ENCODE measurements at places on chromosomes 16 and 17.
A peak's percentile ranks its signal among the peaks of the same experiment; 100 is the strongest.

- no peak for DNase-seq
Measured at GRCh38 chr16:72815348-72816318, 232.3 kb downstream of the ZFHX3 start.

DNA sequence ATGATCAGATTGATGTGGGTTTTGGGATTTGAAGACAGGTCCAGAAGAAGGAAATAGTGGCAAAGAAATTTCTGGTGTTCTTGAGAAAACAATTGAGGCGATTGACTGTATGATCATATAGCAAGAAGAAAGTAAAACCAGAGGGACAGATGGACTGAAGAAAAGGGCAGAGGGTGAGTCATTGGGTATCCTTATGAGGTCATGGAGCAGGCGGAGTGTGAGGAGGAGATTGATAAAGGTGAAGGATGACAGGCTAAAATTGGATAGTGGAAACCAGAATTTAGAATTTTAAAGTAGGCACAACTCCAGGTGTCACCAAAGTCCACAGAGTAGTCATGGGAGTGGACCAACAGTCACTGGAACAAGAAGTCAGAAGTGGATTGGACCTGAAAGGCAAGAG, 1.4 kb upstream of the KRT28 start:
- no peak for DNase-seq

DNA sequence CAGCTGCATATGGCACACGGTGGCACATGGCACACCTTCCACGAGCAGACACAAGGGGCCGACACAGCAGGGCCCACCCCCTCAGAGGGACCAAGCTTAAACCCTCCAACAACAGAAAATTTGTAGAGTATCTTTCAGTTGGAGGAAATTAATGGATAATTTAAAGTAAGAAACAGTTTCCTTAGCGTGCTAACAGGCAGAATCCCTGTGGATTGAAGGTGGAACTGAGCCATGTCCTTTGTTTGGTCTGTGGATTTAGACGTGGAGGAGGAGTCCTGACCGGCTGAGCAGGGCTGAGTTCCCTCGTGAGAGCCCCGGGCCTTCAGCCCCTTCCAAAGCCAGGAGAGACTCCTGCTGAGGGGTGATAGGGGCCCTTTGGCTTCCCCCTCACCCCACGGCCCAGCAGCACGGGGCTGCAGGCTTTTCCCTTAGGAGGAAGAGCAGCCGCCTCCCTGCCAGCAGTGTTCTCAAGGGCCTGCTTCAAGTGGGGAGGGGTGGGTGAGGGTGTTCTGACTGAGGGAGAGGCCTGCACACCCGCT, 1.4 kb upstream of the CYB561 start:
- DNase-seq, result no peak

DNA sequence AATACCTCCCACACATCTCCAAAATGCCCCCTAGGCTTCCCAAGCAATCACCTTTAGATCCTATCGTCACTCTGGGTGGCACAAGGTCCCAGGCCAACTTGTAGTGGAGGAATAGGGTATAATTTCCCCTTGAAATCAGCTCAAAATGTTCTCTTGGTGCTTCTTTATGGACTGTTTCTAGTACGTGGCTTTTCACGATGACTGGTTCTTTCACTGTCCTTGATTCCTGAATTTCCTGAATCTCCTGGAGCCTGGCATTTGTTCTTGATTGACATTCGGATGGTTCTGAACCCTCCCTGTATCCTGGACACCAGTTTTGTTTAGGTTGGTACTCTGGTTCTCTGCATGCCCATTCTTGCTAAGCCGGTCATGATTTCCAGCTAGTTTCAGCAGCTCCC, 6.9 kb upstream of the VPS53 start:
- DNase-seq, result no peak

GRCh38 chr16:85390511-85391174, 222.5 kb upstream of the GSE1 start:
- DNase-seq, result peak; percentile 94

DNA sequence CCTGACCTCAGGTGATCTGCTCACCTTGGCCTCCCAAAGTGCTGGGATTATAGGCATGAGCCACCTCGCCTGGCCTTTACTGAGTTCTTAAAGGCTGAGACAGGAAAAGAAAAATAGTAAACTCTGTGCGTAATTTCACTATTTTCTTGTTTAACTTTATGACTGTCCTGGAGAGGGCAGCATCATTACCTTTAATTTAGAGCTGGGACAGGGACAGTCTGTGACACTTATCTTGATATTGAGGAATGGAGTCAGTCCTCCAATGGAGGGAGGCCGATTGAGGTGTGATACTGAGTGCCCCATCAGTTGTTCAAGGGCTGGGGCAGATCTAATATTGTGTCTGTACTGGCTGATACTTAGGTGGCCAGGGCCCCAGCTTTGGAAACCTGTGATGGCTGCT, 21.5 kb upstream of the SPN start:
- DNase-seq, result no peak

GRCh38 chr17:76873856-76874255, 5.7 kb downstream of the MGAT5B start:
- DNase-seq, result no peak

GRCh38 chr17:72952220-72952619, 140.3 kb downstream of the SLC39A11 start:
- no peak for DNase-seq

GRCh38 chr16:86700046-86700945, 121.9 kb downstream of the FOXL1 start:
- peak; percentile 32 for DNase-seq

DNA sequence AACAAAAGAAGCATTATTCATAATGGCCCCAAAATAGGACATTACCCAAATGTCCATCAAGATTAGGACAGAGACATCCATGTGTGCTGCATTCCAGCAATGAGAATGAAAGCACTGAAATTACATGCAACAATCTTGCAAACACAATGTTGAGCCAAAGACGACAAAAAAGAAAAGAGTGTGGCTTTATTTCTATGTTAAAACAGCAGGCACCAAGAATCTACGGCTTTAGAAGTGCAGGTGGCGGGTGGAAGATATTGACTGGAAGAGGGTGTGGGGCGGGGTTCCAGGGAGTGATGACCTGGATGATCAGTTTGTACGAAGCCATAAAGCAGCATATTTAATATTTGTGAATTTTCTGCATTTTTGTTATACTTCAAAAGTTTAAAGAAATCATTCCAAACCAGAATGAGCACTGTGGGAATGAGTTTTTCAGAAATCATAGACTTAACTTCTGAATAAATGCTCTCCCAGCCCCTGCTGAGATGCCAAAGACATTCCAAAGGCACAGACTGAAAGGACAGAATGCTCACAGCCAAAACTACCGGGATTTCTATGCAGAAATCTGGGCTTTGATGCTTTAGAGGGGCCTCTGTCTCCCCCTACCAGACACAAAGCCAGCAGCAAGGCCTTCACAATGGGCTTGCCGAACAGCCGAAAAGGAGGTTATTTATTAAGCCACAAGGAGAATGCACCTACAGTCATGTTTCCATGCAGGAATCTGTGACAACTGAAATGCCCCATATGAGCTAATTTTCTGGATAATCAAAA, 361.6 kb downstream of the GRIN2A start:
- no peak for DNase-seq

GRCh38 chr16:56120447-56121155, 70.7 kb upstream of the GNAO1 start:
- DNase-seq, result no peak

- no peak for DNase-seq
Measured at GRCh38 chr17:45869676-45870341, 24.5 kb upstream of the MAPT start.

DNA sequence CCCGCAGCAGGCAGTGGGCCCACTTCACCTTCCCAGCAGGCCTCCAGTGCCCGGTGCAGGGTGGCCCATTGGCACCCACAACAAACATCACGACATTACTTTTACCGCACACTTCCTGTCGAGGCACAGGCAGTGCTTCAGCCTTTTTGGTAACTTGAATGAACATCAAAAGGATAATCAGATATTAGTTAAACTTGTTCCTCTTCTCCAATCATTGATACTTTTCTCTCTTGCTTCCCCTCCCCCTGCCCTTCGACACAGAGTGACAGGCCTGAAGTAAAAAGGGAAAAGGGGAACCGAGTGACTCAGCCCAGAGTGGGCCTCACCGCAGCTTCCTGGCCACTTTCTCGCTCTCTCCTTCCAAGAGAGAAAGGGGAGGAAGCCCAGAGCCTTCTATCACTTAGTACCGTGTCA, 507.0 kb downstream of the MAF start:
- no peak for DNase-seq

DNA sequence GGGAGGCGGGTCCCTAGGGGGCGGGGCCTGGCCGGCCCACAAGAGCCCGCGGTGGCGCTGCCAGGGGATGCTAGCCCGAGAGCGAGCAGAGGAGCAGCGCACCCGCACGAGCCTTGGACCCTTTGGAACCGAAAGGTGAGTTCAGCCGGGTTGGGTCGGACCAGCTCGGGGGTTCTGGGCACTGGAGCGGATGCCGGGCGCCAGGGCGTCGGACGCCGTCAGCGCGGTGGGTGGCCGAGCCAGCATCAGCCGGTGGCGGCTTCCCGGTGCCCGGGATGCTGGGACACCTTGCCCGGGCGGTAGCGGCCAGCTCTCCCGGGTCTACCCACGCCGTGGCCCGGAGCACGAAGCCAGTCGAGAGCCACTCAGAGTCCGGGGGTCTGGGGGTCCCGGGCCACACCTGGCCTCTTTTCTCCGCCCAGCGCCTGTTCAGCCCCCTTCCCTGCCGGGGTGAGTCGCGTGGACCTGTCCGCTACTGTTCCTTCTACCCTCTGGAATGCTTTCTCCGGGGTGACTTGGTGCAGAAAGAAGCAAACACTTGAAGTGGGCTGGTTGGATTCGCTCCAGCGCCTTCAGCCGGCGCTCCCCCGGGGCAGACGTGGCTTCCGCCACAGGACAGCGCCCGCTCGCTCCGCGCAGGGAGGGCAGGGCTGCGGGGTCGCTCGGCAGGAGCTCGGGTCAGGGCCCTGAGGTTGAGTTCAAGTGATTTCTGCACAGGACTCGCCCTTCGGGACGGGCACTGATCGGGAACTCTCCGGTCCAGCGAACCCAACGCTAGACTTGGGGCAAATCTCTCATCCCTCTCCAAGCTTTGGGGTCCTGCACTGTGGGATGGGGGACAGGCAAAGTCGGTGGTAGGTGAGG, at the start of gene SCNN1G:
TSS of gene SCNN1G (plus strand) at position 67 of the 864 bp plus-strand sequence. CDS start 3,527 bp downstream, outside the sequence.
- peak; percentile 26 for DNase-seq

DNA sequence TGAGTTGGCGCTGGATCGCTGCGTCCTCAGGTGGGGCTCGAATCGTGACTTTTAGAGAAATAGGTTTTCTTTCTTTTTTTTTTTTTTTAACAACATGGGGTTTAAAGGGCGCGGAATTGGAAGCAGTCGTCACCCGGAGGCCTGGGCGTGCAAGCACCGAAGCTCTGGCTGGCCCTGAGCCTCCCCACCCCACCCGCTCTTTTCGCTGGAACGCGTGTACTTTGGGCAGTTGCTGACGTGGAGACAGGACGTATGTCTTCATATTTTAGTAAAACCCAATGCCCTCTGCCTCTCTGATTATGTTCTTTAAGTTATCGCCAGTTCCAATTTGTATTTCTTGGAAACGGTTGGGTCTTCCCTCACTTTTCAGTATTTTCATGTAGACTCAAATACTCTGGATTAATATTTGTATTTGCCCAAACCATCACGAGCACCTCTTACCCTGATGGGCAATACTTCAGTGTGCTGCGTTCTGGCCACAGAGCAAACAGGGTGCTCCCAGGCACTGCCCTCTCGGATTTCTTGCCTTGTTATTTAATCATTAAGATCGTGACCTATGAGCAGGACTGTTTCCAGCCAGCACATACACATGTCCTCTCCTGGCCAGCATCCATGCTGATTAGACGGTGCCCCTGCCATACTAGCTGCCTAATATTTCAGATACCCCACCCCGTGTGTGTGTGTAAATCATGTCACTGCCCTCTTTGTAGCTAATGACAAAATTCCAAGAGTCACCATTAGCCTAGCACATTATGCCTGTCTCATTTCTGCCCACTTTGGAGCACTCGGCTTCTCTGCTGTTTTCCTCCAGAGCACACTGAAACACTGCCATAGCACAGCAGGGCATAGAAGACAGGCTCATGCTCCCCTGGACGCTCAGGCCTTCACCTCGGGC, 805 bp upstream of the C16orf95 start:
- peak; percentile 79 for DNase-seq

- no peak for DNase-seq
Measured at GRCh38 chr17:39627712-39628516, 1.2 kb downstream of the PPP1R1B start.

DNA sequence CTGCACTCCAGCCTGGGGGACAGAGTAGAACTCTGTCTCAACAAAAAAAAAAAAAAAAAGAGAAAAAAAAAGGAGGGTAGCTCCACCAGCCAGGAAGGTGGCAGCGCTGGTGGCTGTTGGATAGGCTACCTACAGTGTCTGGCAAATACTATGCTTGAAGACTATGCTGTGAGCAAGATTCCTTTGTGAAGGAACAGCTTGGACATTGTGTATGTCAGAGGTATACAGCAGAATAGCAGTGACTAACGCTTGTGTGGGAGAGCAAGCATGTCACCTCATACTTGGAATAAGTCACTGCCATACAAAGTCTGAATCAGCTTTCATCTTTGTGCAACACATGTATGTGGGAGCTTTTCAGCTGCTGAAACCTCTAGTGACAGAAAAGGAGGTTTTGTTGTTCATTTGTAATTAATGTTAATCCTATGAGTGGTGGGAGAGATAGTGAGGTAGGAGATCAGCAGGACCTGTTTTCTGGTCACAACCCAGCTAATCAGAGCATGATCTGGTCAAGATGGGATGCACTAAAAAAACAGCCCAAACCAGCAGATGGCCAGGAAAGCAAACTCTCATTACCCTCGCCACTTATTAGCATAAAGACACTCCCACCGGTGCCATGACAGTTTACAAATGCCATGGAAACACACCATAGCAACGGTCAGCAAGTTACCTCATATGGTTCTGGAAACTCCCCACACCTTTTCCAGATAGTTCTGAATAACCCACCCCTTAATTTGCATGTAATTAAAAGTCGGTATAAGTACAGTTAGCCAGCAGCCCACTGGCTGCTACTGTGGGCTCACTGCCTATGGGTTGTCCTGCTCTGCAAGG, 6.8 kb upstream of the ITGAD start:
- peak; percentile 60 for DNase-seq

DNA sequence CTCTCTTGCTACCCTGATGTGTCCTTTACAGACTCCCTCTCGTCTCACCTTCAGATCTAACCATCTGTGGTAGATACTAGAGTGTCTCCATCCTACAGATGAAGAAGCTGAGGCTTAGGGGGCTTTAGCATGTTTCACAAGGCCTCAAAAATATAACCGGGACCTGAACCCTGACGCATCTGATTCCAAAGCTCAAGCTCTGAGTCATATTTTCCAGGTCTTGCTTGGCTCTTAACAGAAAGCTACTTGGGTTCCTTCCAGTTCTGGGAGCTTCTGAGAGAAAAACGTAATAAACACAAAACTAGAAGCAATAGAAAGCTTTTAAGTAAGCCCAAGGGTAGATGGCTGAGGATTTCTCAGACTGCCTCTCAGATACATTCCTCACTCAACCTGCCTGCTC, 224.3 kb upstream of the EEF2KMT start:
- no peak for DNase-seq
